ENCODE measurements at places on chromosomes 6 and 20. TPM values are rescaled to one million over a fixed set of nuclear protein-coding genes. Genes with fewer than 3 reads are reported as not detected.

The MUC22 gene
- total RNA-seq, result 0.06 TPM

The EYA2 gene
- total RNA-seq, result 3.1 TPM

The PRL gene
- not detected for total RNA-seq

The ENPP1 gene
- 1.0 TPM for total RNA-seq

The CNPY3 gene
- 95.2 TPM for total RNA-seq

The SLC22A7 gene
- not detected for total RNA-seq

The EFCAB8 gene
- 0.29 TPM for total RNA-seq

The KCNS1 gene
- 3.1 TPM for total RNA-seq

The PAK5 gene
- total RNA-seq, result 0.30 TPM

The CLPSL1 gene
- total RNA-seq, result not detected

The STX11 gene
- 88.1 TPM for total RNA-seq

The PRSS35 gene
- total RNA-seq, result 1.4 TPM

The RHAG gene
- not detected for total RNA-seq

The SLC35D3 gene
- total RNA-seq, result not detected
